ENCODE measurements at places on chromosomes 6 and 20.

GRCh38 chr6:75210885-75211739, 5.3 kb upstream of the COL12A1 start:
- DNase-seq, result peak; percentile 63

DNA sequence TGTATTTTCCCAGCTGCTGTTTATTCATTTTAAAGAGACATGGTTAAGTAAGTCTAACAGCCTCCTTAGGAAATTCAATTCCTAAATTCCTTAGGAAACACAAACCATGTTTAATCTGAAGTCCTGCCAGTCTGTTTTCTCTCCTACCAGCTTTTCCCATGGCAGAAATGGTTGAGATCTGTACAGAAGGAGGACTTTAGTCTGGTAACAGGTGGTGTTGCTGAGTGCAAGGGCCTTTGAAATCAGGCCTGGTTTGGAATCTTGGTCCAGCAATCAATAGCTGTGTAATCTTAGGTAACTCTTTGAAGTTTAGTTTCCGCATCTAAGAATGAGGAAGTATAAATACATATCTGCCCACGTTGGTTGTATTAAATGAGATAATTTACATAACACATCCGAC, 232.5 kb downstream of the LAMA2 start:
- DNase-seq, result no peak

GRCh38 chr20:22333885-22334545, 250.4 kb downstream of the FOXA2 start:
- peak; percentile 20 for DNase-seq

GRCh38 chr6:68649669-68650068, 14.6 kb downstream of the ADGRB3 start:
- DNase-seq, result no peak

GRCh38 chr6:38136547-38136946, 317.0 kb downstream of the ZFAND3 start:
- DNase-seq, result no peak

DNA sequence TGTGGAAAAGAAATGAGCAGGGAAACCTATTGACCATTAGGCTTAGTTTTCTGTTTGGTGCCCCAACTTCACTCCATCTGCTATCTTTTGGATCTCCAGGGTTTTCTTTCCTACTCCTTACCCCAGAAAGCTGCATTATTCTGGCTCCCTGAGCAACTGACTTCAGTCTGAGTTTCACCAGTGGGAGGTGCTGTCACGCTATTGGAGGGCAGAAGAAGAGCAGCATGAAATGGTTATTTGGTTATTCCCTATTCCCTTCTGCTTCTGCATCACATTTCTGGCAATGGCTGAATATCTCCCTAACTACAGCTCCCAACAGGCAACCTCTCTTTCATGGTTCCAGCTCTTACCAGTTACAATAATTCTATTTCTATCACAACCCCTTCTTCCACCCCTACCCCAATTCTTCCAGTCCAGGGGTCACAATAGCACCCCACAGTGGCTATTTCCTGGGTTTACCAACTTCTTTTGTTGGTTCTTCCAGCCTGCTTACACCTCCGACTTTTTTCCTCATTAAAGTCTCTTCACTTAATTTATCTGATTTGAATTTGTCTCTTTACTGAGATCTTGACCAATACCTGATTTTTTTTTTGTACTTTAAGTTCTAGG, 311.5 kb downstream of the PLCB1 start:
- no peak for DNase-seq

- DNase-seq, result no peak
Observed at GRCh38 chr6:15980801-15981200, 148.1 kb upstream of the MYLIP start.

DNA sequence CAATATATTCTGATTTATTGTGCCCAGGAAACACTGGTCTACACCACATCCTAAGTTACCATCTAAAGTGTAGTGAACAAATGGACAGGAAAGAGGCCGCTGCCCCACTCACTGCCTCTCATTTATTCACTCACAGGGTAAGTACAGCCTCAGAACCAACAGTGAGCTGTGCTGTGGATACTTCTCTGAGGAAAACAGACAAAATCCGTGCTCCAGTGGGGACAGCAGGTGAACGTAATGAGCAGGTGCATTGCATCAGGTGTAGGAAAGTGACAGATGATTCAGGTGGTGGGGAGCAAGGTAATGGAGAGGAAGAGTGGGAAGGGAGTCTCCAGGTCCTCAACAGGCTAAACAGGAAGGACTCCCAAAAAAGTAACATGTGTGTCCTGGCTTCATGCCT, 8.4 kb upstream of the ULBP2 start:
- DNase-seq, result no peak

GRCh38 chr6:43275801-43276576, 22.1 kb upstream of the SLC22A7 start:
- DNase-seq, result no peak

DNA sequence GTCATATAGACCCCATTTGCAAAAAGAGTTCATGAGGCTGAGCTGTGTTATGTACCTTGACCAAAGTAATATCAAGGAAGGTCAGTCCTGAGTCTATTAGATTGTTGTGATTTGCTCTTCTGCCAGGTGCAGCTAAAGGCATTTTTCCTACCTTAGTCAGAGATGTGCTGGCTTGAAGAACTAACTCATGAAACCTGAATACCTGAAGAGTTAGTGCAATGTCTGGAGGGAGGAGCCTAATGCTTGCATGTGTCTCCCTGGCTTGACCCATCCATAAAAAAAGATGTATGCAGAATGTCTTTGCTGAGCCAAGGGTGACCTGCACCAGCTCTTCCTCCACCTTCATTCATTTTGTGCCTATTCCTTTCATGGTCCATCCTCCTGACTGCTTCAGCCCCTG, 742.0 kb downstream of the KIF16B start:
- no peak for DNase-seq

GRCh38 chr20:20010639-20011500, 6.3 kb upstream of the NAA20 start:
- no peak for DNase-seq

- DNase-seq, result no peak
Observed at GRCh38 chr6:89035252-89036101, 45.1 kb upstream of the PNRC1 start.

DNA sequence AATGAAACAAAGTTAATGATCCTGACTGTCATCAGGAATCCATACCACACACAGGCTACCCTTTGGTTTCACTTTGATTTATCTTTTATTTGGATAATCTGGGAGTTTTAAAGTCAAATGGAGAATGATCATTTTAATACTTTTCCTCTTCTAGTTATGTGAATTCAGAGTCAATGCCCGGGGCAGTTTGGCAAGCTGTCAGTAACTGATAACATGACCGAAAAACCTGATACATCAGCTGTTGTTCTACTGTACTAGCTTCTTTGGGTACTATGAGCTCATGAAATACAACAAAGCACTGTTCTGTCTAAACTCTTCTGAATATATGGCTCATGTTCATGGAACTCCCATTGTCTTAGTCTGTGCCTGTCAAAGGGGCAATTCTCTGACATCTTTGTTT, 30.2 kb downstream of the KLHL31 start:
- no peak for DNase-seq

GRCh38 chr6:142750998-142751397, 194.0 kb downstream of the HIVEP2 start:
- no peak for DNase-seq

- no peak for DNase-seq
Observed at GRCh38 chr6:150191809-150192208, 49.0 kb downstream of the PPP1R14C start.

GRCh38 chr6:83215131-83216047, 22.2 kb downstream of the RWDD2A start:
- DNase-seq, result peak; percentile 26

- DNase-seq, result no peak
Observed at GRCh38 chr6:111592726-111593511, 12.8 kb downstream of the TRAF3IP2 start.

- DNase-seq, result no peak
Observed at GRCh38 chr6:169830876-169831275, 79.5 kb downstream of the ERMARD start.

- DNase-seq, result no peak
Observed at GRCh38 chr20:20188647-20189046, 136.3 kb downstream of the CFAP61 start.

GRCh38 chr20:23059846-23060245, 10.4 kb upstream of the THBD start:
- no peak for DNase-seq

DNA sequence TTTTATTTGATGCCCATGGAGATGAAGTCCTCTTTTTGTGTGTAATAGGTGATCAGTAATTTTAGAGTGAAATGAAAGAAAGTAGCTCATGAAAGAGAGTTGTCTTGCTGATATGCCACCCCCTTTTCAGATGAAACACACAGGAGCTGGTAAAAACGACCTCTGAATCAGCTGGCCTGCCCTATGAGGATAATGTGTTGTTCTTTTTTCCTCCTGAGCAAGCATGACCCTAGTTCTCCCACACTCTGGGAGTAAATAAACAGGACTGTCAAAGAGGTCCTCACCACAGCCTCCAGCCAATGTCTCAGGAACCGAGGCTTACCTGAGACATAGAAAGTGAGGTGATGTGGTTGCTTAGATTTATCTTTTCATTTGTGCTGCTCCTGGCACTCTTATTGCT, 29.5 kb downstream of the GPX5 start:
- DNase-seq, result no peak

DNA sequence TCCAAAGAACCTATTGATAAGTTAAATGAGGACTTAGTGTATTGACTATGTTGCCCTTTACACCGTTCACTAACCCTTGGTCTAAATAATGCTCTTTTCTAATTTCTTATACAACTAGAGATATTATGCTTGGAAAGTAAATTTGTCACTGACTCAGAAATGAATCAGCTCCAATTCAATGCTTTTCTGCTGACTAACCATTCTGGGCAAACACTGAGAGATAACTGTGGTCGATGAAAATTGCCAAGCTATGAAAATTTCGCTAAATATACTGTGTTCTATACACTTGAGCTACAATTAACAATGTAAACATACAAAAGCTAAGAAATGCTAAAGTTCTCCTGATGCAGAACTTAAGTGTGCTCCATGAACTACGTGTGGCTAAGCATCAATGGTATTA, 23.1 kb upstream of the FBXO9 start:
- DNase-seq, result no peak

DNA sequence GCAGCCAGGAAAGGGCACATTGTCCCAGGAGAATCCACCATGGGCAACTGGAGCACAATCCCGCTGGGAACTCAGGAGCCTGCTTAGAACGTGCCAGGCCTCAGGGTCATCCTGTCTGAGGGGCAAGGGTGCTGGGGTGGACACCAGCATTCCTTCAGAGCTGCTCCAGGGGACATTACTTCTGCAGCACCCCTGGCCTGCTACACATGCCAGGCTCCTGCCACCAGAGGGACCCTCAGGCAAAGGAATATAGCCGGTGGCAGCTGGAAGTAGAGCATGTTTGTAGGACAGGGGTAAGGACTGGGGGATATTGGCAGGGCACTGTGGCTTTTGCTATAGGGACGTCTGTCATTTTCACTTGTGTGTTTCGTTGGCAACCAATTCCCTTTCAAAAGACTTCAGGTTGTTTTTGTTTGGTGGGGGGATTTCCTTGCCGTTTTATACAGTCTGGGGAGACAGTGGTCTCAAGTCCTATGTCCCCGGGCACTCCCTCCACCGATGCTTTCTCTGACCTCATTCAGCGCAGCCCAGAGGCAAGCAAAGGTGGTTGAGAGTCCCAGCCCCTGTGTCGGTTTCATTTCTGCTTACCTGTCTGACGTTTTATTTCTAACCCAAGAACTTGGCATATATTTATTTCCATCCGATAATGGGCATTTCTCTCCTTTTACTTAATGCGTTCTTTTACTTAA, 130.8 kb downstream of the JPH2 start:
- DNase-seq, result peak; percentile 22

- DNase-seq, result no peak
Observed at GRCh38 chr6:150940941-150941340, 75.4 kb downstream of the MTHFD1L start.

GRCh38 chr20:23668477-23668951, 20.3 kb downstream of the CST4 start:
- DNase-seq, result peak; percentile 8

DNA sequence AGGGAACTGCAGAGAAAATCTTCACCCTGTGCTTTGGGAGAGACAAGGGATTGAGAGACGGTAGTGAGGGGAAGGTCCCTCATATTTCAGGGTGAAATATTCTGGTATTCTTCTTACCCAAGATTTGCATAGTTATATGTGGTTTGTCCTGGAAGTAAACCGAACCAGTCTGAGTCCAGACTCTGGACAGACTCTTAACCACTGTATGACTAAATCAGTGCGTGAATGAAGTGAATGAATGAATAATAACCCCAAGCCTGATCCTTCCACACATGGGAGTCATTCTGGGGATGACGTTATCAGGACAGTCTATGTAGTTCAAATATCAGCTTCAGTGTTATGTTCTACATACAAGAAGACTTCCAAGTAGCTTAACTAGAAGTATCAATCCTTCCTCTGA, 690.7 kb downstream of the KIF16B start:
- DNase-seq, result no peak

- DNase-seq, result no peak
Observed at GRCh38 chr6:143955971-143956370, 52.1 kb downstream of the PLAGL1 start.

DNA sequence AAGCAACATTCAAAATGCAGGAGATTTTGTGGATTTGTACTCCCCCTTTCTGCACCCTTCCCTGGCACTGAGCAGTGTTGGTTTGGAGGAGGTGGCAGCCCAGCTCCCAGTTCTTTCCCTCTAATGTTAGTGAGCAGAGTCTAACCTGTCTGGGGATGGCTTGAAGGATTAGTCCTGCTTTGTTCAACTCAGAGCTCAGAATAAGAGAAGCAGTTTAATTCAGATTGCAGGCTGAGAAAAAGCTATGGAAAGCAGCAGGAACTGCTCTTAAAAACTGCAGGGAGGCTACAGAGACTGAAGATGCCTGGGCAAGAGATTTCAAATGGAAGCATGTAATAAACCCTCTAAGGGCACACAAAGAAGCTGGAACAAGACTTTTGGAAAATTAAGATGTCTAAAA, 223.4 kb upstream of the GGTLC1 start:
- no peak for DNase-seq

DNA sequence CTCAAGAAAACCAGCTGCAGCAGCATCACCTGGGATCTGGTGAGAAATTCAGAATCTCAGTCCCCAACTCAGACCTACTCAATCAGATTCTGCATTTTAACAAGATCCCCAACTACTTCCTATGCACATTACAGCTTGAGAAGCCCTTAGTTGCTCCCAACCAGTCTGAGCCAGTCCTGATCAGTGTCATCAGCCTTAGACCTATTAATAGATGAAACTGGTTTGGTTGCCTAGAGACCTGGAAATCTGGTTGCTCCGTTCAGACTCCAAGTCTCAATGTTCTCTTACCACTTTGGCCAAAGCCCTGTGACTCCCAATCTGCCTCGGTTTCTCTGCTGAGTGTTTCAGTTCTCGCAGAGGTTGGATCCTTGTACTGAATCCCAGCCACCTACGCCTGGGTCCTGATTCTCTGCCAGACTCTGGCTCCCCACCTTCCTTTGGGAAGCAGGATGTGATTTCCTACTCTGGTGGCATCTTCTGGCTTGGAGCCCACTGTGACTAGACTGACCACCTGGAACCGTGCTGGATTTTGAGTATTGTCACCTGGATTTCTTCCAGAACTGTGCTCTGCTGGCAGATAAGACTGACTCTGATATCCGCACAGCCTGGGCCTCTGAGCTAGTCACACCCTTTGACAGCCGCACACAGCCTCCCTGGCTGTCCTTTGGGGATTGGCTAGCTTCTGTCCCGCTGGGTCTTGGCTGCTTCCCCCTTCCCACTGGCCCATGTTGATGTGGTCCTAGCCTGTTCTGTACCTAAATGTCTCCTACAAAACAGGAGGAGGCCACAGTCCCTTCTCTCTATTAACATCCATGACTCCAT, 20.3 kb upstream of the ATXN1 start:
- no peak for DNase-seq

GRCh38 chr20:10201321-10201870, 17.2 kb upstream of the SNAP25 start:
- DNase-seq, result no peak

- DNase-seq, result no peak
Observed at GRCh38 chr20:51076786-51077685, 54.1 kb upstream of the KCNG1 start.
